Lung microvascular endothelial cell (primary cell): ENCODE measurements at places on chromosomes 13 and 19. TPM values are rescaled to one million over a fixed set of nuclear protein-coding genes. Genes with fewer than 3 reads are reported as not detected.

The CACNG8 gene
- total RNA-seq: under 0.01 and 0.22 TPM in 2 replicates

The TEX26 gene
- not detected in 2 replicates for total RNA-seq

The PTGIR gene
- 0.20 and 0.22 TPM in 2 replicates for total RNA-seq

The PDS5B gene
- 15.5 and 16.5 TPM in 2 replicates for total RNA-seq
